ENCODE measurements at places on chromosomes 12 and 14. TPM values are rescaled to one million over a fixed set of nuclear protein-coding genes. Genes with fewer than 3 reads are reported as not detected.
A peak's percentile ranks its signal among the peaks of the same experiment; 100 is the strongest.

GRCh38 chr14:71086567-71086966, 179.3 kb downstream of the PCNX1 start:
- peaks cover 6% of the 10 kb centered on the region for H3K4me1 ChIP-seq
- H3K27me3 ChIP-seq = no peaks in the 10 kb centered on the region

The ORMDL2 gene
- 32.6 TPM for total RNA-seq

DNA sequence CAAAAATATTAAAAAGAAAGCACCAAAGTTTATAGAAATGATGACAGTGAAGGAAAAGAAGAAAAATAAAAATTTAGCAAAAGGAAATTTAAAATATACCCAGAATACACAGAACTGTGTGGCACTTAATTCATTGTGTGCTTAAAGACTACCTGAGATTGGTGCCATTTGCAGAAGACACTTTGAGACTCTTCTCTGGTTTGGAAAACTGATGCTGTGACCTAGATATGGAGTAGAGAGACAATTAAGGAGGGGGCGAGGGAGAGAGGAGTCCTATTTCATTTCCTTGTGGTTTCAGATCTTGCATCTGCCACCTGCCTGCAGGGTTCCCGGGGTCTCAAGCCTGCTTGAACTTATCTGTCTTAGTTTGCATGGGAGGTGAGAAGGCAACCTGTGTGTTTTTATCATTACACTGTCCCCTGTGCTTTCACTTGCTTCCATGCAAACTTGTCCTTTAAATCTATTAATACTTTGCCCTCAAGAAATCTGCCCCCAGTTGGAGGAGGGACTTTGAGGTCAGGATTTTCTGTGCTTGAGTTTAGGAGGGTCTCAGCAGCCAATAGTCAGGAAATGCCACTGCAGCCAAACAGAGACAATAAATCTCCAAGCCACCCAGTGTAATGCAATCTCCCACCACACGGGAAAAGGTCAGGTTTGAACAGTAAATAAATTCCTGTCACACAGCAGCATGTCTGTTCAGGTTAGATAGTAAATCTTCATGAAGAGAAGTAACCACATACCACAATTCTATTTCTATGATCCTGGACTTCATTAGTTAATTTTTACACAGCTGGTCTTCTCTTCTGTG, 119.4 kb downstream of the CAND1 start:
- no peaks in the 10 kb centered on the region for H3K36me3 ChIP-seq
- peaks cover 11% of the 10 kb centered on the region for H3K4me1 ChIP-seq
- no peaks in the 10 kb centered on the region for H3K27me3 ChIP-seq
- DNase-seq = no peak

- no peaks in the 10 kb centered on the region for H3K27me3 ChIP-seq
- H3K4me3 ChIP-seq = no peak overlapping the region
- H3K4me1 ChIP-seq = peaks cover 12% of the 10 kb centered on the region
Measured at GRCh38 chr12:1488908-1489381, 105.4 kb downstream of the FBXL14 start.

The ARHGEF40 gene
- 72.7 TPM for total RNA-seq

DNA sequence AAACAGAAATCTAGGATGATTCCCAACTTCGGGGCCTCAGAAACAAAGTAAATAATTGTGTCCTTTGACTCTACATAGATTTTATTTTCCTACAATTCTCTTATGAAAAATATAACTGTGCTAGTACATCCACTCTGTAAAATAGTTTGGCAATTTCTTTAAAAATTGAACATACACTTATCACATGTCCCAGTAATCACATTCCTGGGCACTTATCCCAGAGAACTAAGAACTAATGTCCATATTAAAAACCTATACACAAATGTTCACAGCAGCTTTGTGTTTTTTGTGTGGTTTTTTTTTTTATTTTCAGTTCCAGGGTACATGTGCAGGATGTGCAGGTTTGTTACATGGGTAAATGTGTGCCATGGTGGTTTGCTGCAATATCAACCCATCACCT, 99.0 kb downstream of the KCNH5 start:
- H3K27ac ChIP-seq = no peak overlapping the region
- H3K4me3 ChIP-seq = no peak overlapping the region
- no peaks in the 10 kb centered on the region for H3K27me3 ChIP-seq
- H3K4me1 ChIP-seq = no peaks in the 10 kb centered on the region

GRCh38 chr12:108805136-108805535, 52.2 kb downstream of the SSH1 start:
- no peak for DNase-seq
- H3K4me3 ChIP-seq = no peak overlapping the region
- H3K27me3 ChIP-seq = no peaks in the 10 kb centered on the region
- H3K36me3 ChIP-seq = peaks cover 8% of the 10 kb centered on the region

- H3K27ac ChIP-seq = peak overlapping the region; percentile 94
- H3K4me3 ChIP-seq = no peak overlapping the region
- H3K27me3 ChIP-seq = no peaks in the 10 kb centered on the region
- DNase-seq = no peak
- peaks cover 6% of the 10 kb centered on the region for H3K36me3 ChIP-seq
Measured at GRCh38 chr12:109523504-109523903, 46.1 kb downstream of the UBE3B start.

DNA sequence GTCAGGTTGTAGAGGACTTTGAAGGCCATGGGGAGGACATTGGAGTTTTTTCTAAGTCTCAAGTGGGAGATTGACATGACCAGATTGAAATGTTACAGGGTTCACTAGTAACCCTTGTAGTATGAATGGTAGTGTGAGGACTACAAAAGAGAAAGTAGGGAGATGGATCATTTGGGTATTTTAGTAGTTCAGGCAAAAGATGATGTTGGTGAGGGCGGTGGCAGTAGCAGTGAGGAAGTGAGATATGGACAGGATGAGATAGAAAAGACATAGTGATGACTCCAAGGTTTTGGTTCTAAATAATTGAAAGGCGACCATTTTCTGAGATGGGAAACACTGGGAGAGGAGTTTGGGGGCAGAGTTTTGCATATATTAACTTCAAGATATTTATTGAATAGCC, 94.2 kb upstream of the CNTN1 start:
- H3K4me1 ChIP-seq = no peaks in the 10 kb centered on the region
- H3K27me3 ChIP-seq = no peaks in the 10 kb centered on the region
- no peaks in the 10 kb centered on the region for H3K36me3 ChIP-seq
- no peak overlapping the region for H3K27ac ChIP-seq
- DNase-seq = no peak
- no peak overlapping the region for H3K4me3 ChIP-seq

GRCh38 chr14:56175773-56176172, 57.6 kb downstream of the PELI2 start:
- no peak overlapping the region for H3K27ac ChIP-seq
- H3K4me3 ChIP-seq = no peak overlapping the region
- H3K36me3 ChIP-seq = peaks cover 4% of the 10 kb centered on the region
- no peaks in the 10 kb centered on the region for H3K27me3 ChIP-seq
- peaks cover 34% of the 10 kb centered on the region for H3K4me1 ChIP-seq

- no peak overlapping the region for H3K27ac ChIP-seq
- DNase-seq = no peak
- no peak overlapping the region for H3K4me3 ChIP-seq
Measured at GRCh38 chr12:11624116-11624515, 25.4 kb upstream of the ETV6 start.

The WNT1 gene
- total RNA-seq = 1.2 TPM

GRCh38 chr12:29278673-29279420, 102.1 kb downstream of the ERGIC2 start:
- no peak for DNase-seq
- H3K27ac ChIP-seq = no peak overlapping the region
- no peaks in the 10 kb centered on the region for H3K27me3 ChIP-seq

The HOXC9 gene
- total RNA-seq = 6.3 TPM

DNA sequence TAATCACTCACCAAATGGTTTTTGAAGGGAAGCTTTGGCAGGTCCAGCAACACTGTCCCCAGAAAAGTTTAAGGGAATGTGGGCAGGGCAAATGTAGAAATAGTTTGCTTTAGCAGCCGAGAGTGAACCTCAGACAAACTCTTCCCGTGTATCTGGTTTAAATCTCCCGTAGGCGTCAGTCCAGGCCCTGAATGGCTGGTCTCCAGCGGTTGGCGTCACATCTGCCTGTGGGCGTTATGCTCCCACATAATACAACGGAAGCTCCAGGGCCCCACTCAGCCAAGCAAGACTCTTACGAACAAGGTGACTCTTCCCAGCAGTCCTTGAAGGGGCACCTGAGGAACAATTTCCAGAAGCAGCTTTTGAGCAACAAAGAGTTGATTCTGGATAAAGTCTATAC, 942 bp downstream of the ZC2HC1C start:
- H3K36me3 ChIP-seq = no peaks in the 10 kb centered on the region
- no peak overlapping the region for H3K27ac ChIP-seq
- peaks cover 4% of the 10 kb centered on the region for H3K4me1 ChIP-seq
- no peaks in the 10 kb centered on the region for H3K27me3 ChIP-seq
- DNase-seq = no peak
- H3K4me3 ChIP-seq = no peak overlapping the region

The RPGRIP1 gene
- total RNA-seq = not detected

- peaks cover 41% of the 10 kb centered on the region for H3K4me1 ChIP-seq
- no peak overlapping the region for H3K4me3 ChIP-seq
- no peak for DNase-seq
Measured at GRCh38 chr14:96120941-96121340, 81.8 kb downstream of the C14orf132 start.
